ENCODE measurements at places on chromosomes 7 and 10.
A peak's percentile ranks its signal among the peaks of the same experiment; 100 is the strongest.

DNA sequence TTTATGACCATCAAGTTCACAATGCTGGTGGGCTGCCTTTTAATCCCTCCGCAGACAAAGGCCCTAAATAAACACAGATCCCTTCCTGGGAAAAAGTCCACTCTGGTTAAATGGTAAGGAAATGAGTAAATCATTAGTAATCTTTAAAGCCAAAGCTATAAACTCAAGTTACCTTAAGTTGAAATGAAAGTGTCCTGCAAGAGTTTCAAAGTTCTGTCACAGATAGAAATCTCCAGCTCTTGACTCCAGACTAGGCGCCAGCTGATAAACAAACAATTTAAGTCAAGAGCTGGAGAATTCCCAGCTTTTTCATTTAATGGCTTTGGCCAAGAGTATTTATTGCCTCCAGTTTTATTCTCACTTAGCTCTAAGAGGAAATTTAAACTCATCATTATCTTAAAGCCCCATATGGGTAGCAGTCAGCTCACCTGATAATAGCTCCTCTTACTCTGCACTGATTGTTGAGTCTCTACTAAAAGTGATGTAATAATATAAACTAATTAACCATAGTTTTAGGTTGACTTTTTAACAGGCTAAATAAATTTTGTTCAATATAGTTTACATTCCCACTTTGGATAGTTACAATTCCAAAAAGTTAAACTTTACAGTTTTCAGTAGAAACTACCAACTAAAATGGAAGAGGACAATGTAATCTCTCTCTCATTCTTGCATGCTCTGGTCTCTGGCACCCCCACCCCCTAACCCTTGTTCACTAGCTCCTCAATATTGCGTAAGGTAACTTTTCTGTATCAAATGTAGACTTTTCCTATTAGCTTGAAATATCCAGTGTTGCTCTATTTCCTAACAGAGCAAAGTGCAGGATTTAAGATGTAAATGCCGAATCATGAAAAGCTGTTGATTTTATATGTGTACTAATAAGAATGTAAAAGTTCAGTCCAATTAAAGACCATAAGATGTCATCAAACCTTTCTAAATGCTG, 56.1 kb downstream of the HIBADH start:
- DNase-seq = no peak

DNA sequence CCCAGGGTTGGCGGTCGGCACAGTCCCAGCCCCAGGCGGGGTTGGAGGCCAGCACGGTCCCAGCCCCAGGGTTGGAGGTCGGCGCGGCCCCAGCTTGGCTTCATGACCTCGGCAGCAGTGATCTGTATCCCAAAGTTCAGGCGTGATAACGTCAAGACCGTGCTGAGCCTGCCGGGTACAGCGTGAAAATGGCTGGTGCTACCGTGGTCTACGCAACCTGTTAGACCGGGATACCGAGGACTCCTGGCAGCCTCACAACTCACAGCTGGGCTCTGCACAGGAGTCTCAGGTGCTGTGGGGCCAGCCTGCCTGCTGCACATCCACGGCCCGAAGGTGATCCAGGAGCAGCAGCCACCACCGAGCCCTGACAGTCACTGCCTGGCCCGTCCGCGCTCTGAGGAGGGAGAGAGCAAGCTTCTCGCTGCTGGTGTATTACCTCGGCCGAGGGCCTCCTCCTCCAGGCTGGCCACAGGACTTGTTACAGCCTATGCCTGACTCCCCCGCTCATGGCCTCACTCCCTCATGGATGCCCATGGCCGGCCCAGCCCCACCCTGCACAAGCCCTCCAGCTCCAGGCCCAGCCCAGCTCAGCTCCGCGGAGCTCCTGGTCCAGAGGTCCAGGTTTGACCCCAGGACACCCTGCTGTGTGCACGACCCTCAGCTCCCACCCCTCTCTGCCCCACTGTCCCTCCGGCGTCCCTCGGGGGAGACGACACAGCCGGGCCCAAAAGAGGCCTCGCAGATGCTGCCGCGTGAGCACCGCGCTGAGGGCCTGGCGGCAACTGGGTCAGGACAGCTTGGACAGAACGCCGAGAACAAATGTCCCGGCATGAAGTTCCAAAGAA, 156.0 kb downstream of the ELFN1 start:
- DNase-seq = no peak

GRCh38 chr7:151248346-151249033, at the start of gene SMARCD3:
Gene SMARCD3 (minus strand): TSS chr7:151248694. CDS start chr7:151248562, 132 bp downstream.
- DNase-seq = no peak

DNA sequence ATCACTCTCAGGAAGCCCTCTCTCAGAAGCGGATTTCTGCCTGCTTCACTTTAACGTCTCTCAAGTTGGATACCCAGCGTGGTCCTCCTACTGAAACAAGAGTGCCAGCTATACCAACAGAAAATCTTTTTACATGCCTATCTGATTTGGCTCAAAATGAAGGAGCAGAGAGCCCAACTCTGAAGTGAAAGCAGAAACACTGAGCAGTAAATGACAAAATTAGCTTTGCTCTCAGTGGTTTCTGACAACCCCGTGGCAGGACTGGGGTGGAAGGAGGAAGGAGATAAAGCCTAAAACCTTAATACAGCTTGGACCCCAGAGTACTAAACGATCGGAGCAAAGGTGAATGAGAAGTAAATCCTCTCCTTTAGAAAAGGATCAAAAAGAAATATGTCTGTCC, 25.1 kb upstream of the GPR37 start:
- no peak for DNase-seq

GRCh38 chr10:451021-451471, 238.4 kb downstream of the DIP2C start:
- DNase-seq = peak; percentile 46

DNA sequence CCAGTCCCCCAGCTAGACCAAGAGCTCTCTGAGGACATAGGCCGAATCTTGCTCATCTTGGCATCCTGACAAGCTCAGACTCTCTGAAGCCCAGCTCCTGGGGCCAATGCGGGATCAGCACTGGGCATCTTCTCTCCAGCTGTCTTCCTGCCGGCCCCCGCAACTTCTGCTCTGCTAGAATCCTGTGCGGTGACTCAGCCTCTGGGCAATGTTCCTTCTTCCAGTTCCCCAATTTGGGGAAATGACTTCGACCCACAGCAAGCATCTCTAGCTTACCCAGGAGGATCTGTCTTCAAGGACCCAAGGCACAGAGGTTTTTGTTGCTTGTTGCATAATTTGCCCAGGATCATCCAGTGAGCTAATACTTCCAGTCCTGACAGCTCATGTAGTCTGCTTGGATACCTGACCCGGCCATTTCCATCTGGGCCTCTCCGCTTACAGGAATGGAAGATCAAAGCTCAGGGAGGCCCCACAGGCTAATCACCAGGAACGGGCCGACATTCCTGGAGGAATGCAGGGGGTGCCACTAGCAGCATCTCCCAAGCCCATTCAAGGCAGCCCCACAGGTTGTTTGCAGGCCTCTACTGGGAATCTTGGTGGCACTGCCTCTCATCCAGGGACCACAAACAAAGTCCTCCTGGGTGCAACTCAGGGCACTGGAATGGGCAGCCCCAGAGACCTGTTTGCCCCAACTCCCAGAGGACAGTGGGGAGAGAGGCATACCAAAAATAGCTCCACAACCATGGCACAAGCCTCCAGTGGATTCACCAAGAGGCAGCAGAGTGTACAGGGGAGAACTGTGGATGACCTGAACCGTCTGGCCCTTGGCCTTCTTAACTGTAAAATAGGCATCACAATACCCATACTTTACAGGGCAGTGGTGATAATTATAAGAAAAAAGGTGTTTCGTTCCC, 151.9 kb downstream of the NEURL1 start:
- no peak for DNase-seq

- no peak for DNase-seq
Observed at GRCh38 chr10:12774204-12774894, 227.2 kb downstream of the CCDC3 start.

DNA sequence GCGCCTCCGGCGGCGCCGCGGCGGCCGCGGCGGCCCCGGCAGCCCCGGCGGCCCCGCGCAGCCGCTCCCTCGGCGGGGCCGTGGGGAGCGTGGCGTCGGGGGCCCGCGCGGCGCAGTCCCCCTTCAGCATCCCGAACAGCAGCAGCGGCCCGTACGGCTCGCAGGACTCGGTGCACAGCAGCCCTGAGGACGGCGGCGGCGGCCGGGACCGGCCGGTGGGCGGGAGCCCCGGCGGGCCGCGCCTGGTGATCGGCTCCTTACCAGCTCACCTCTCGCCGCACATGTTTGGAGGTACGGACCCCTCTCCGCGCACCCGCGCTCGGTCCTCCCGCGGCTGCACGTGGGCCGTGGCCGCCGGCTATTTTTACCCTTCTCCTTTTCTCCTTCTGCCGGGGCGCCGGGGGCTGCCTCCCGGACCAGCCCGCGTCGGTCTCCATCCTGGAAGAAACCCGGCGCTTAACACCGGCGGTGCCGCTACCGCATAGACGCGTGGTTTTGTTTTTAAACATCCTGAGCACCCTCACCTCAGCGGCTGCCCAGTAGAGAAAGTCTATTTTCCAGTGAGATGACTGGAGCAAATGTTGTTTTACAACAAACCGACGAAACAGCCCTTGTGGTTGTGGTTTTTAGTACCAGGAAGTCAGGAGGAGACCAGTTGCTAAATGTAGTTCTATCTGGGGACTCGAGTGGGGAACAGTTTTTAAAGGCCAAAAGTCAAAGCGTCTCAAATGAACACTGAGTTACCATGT, 1.3 kb downstream of the ZNRF2 start:
- DNase-seq = peak; percentile 34

GRCh38 chr10:117364110-117364960, 10.9 kb downstream of the PDZD8 start:
- no peak for DNase-seq

GRCh38 chr7:27210441-27211083, 10.7 kb upstream of the HOXA13 start:
- no peak for DNase-seq

DNA sequence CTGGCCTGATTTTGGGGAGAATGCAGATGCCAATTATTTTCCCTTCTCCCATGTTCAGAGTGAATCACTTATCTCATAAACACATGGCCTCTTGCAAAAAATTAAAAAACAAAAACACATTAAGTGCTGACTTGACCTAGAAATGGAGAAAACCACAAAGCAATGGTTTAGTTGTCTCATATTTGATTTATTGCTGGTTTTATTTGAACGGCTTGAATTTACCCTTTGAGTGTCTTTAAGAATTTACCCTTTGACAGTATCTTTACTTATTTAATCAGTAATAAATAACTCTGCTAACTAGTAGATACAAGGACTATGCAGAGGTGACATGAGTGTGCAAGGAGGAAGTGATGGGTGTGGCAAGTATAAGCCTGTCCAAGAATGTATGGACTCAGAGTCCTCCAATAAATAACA, 68.1 kb upstream of the GSDME start:
- DNase-seq = no peak

GRCh38 chr10:106278383-106278782, 886.1 kb downstream of the SORCS1 start:
- no peak for DNase-seq

GRCh38 chr10:93715345-93715744, 13.0 kb upstream of the FRA10AC1 start:
- DNase-seq = no peak

DNA sequence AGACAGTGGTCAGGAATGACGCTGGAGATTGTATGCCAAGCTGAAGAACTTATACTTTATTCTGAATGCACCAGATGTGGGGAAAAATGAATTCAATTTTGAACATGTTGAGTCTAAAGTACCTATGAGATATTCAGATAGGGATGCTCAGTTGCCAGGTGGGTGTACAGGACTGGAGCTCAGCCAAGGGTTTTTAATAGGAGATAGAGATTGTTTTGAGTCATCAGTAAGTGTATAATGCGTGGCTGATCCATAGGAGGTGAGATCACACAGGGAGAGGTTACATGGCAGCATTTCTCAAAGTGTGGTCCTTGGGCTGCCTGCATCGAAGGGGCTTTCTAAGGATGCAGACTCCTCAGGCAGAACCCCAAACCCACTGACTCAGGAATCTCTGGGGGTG, 6.8 kb upstream of the HIPK2 start:
- no peak for DNase-seq

DNA sequence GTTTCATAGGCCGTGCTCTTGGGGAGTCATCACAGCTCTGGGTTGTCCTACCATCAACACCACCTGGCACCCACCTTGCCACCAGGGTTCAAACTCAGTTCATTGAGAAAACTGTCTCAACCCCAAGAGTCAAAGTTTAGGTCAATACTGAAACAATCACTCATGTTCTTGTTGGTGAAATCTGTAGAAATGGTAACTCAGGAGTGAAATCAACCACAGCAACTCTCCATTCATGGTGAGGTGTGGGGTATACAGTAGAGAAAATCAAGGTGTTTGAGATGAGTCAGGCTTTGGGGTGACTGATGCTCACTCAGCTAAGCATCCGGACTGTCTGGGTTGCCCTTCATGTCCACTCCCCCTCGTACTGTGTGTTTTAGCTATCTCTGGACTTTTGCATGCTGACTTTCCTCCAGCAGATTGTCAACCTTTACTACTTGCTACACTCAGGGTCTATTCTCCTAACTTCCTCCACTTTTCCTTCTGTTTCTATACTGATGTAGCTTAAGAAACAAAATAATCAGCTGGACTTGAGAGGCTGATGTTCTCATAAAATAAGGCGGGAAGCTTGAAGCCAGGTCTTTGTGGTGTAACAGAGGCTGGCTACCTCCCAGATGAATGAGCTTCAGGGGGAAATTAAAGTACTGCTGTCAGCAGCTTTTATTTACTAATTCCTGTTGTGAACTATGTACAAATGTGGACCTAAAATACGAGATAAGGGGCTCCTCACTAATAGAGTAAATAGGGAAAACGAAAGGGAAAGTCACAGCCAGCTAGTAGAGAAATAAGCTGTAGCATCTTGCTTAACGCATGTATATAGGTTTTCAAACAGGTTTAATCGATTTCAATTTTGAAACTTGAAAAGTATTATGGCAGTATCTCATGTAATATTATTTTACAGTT, 173.6 kb upstream of the AKR1E2 start:
- no peak for DNase-seq

DNA sequence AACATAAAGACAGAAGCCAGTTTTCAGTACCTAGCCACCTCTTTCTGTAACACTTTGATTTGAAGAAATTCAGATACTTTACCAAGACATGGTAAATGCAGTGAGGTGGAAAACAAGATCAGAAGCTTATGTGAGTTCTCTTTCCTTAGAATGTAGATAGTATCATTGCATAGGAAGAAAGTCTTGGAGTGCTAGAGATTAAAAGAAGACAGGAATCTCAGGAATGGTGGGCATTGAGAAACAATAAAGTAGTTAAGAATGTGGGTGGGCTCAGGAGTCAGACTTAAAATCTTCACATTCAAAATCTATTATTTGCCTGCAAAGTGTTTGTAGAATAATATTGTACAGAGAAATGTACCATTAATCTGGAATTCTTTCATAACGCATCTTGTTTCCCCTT, 58.9 kb downstream of the POLL start:
- no peak for DNase-seq

GRCh38 chr7:78716876-78717275, 736.6 kb downstream of the MAGI2 start:
- DNase-seq = no peak

GRCh38 chr10:91624633-91625032, 8.2 kb downstream of the PPP1R3C start:
- DNase-seq = no peak

Data from stimulated activated CD8-positive, alpha-beta memory T cell treated with anti-CD3 and anti-CD28 coated beads, Interleukin-7, amount 100 ng/mL, for 4 hours (primary cell).